ENCODE measurements at places on chromosomes 2 and 18.

DNA sequence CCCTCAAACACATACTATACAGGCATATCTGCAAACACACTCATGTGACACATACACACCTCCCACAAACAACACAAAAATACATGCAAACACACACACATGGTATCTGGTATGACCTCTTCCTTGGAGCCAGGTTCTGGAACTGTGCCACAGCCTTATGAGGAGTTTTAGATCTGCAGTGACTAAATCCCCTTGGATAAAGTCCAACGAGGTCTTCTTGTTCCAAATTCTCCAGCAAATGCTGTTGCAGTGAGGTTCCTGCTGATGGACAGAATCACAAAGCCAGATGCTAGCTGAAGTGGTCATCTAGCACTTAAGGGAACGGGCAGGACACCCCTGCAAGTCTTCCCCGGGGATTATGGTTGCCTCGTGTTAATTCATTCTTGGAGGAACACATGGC is 54.5 kb upstream of the DAPL1 start:
- no peak for DNase-seq

- DNase-seq = no peak
Measured at GRCh38 chr2:114005110-114005783, 115.4 kb downstream of the ACTR3 start.

DNA sequence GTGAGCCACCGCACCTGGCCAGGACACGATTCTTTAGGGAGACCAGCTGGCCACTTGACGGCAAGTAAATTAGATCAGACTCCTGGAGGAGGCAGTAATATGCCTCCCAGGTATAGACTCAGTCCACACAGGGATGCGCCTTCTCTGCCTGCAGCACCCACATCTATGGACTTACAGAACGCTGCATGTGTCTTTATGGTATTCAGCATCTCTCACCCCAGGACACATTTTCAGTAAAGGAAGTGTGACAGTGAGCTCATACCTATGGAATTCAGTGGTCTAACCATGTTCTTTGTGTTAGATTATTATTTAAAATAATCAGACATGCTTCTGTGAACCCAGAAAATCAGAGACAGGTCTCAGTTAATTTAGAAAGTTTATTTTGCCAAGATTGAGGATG is 5.9 kb upstream of the NARS1 start:
- DNase-seq = no peak

- DNase-seq = no peak
Measured at GRCh38 chr2:8984157-8984556, 19.3 kb downstream of the MBOAT2 start.

- no peak for DNase-seq
Measured at GRCh38 chr18:55115606-55116005, 156.3 kb upstream of the CCDC68 start.

DNA sequence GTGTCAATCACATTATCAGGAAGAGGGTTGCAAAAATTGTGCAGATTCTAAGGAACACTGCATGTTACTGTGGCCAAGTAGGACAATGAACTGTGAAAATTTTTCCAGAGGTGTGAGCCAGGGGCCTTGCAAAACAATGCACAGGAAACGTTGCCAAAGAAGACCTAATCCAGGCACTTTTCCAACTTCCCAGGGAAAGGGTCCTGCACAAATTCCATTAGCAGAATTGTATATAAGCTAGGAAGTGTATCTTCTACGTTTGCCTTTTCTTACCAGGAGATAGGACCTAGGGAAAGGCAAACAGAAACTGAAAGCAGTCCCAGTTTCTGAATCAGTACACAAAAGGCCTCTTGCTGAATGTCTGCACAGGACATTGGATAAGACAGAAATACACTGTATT is 1888.3 kb upstream of the CELF4 start:
- DNase-seq = no peak

- DNase-seq = no peak
Measured at GRCh38 chr18:28735731-28736130, 558.8 kb upstream of the CDH2 start.

- DNase-seq = no peak
Measured at GRCh38 chr2:240868286-240869108, at the start of gene AGXT. Gene AGXT, plus strand, starts transcription at chr2:240868824. Its CDS starts 42 bp downstream, at chr2:240868866.

DNA sequence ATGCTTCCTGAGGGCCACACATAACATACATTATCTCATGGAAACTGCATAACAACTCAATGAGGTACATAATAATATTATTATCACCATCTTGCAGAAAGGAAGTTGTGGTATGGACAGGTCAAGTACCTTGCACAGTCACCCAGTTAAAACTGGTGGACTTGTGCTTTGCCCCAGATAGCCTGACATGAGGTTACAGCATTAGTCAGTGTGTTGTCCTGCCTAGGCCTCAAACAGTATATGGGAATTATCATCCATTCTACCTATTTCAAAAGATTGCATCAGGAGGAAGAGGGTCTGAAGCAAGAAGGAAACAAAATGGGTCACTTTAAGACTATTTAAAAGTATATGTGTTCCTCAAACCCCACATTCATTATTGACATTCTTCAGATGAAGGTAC is 5.4 kb upstream of the ANTXR1 start:
- DNase-seq = no peak
